ENCODE measurements at places on chromosomes 11 and 22.

- no peak for DNase-seq
Observed at GRCh38 chr11:111460856-111461255, 51.3 kb downstream of the BTG4 start.

DNA sequence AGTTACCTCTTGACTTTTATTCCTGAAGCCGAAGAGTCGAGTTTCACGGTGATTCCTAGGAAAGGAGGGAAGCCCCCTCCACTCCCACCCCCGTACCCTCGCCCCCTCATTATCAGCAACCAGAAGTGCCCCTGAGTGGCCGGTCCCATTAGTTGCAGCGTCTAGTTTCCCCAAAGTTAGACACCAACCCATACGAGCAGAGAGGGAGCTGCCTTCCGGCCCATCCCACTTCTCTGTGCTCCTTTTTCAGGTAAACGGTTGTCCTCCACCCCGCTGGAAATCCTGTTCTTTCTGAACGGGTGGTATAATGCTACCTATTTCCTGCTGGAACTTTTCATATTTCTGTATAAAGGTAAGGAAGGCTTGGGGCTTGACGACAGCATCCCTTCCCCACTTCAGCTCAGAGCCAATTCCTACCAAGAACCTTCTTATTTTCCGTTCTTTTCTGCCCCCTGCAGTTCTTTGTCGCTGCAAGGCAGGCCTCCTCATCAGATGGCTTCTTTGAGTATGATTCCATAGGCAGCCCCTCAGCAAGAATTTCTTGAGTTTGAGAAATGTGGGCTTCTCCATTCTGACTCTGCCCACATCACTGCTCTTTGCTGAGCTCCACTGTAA lies 701 bp downstream of the TMEM216 start:
- DNase-seq = no peak

GRCh38 chr11:68976563-68976962 lies 4.2 kb downstream of the MRGPRD start:
- no peak for DNase-seq

DNA sequence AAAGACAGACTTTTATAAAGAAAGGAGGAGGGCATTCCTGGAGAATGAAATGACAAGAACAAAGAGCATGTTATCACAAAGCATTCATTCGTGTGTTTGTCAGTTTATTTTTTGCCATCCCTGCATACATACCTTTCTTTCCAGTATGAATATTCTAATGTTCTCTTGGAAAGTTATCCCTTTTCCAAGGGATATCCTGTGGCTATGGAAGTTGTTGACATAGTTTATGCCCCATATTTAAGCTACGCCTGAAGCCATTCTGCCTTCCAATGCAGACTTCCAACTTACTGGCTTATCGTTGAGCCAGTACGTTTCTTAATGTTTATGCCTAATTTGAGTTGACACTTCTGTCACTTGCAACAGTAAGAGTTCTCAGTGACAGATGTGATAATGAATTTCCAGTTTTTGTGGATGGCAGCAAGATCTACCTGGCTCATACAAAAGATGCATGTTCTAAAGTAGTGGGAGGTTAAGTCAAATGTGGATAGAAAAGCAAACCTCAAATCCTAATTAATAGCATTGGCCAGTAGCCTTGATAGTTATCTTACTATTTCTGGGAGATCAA lies 133.3 kb upstream of the ANO3 start:
- DNase-seq = no peak

GRCh38 chr22:48943567-48944432 lies 883.9 kb downstream of the BRD1 start:
- DNase-seq = no peak

DNA sequence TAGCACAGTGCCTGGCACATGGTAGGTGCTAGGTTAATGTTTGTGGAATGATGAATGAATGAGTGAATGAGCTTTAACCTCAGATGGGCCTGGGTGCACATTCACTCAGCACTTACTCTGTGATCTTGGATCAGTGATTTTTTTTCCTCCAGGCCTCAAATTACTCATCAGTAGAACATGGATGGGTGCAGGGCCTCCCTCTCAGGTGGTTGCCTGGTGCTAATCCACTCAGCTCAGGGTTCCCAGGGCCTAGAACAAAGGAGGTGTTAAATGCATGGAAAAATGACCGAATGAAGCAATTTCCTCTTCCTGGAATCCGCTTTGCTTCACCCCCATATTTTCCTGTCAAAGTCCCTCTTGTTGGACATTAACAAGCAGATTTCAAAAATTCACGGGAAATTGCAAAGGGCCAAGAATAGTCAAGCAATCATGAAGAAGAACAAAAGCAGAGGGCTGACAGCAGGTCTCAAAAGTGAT lies 93.5 kb downstream of the MYEOV start:
- no peak for DNase-seq

DNA sequence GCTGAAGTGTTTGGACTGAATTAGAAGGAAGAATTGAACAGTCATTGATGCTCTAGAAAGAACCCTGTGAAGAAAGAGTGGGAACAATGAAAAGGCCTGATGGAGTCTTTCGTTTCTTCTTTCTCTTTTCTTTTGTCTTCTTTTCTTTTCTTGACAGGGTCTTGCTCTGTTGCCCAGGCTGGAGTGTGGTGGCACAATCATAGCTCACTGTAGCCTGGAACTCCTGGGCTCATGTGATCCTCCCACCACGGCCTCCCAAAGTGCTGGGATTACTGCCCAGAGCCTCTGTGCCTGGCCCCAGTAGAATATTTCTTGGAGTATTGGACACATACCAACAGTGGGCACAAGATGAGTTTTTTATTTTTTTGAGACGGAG lies 1.1 kb downstream of the FEN1 start:
- no peak for DNase-seq

DNA sequence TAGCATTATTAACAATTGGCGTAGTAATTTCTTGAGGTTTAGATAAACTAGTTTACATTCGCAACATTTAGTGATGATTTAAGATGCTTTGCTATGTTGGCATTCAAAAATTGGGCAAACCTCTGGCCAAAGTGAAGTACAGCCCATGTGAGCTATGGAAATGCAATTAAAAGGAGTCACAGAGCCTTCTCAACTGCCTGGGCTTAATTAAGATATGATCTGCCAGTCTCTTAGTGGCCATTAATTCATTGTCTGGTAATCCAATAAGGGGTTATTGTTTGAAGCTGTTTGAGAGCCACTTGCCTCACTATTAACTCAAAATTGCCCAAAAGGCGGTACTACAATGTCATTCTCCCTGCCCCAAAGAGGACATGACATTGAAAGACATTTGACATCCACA lies 608.9 kb downstream of the NTM start:
- no peak for DNase-seq

DNA sequence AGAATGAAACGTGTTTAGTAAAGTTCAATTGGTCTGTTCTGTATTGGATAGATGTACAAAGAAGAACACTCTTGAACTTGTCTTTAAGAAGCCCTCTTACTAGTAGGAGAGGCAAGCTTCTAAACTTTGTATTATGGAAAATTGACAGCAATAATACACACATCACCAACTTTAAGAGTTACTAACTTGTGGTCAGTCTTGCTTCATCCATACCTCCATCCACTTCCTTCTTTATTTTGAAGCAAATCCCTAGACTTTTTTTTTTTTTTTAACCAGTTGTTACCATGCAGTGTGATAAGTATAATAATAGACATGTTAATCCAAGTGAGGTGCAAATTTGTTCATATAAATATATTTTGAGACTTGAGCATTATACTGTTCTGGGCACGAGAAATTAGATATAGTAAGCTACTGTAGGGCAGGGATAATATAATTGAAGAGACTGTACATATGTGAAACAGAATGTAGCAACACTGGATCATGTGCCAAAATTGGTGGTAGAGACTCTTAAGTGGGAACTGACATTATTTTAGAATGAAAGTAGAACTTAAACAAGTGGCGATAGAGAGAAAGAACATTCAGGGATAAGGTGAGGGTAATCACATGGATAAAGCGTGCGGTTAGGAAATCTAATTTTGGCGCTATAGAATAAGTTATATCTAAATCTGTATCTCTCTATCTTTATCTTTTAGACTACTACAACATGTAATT lies 6.5 kb downstream of the FAR1 start:
- no peak for DNase-seq

- no peak for DNase-seq
Observed at GRCh38 chr22:49303061-49303735, 524.5 kb downstream of the BRD1 start.

- no peak for DNase-seq
Observed at GRCh38 chr11:106228996-106229395, 151.5 kb downstream of the AASDHPPT start.

GRCh38 chr11:60764879-60765278 lies 8.2 kb downstream of the MS4A15 start:
- no peak for DNase-seq

GRCh38 chr11:102437727-102438126 lies 14.8 kb downstream of the TMEM123 start:
- DNase-seq = no peak

GRCh38 chr11:11036848-11037732 lies 179.2 kb upstream of the ZBED5 start:
- peak; percentile 60 for DNase-seq

- DNase-seq = no peak
Observed at GRCh38 chr11:59756845-59757244, 1.7 kb downstream of the STX3 start.

GRCh38 chr11:2366733-2367132 lies 10.4 kb upstream of the CD81 start:
- no peak for DNase-seq

DNA sequence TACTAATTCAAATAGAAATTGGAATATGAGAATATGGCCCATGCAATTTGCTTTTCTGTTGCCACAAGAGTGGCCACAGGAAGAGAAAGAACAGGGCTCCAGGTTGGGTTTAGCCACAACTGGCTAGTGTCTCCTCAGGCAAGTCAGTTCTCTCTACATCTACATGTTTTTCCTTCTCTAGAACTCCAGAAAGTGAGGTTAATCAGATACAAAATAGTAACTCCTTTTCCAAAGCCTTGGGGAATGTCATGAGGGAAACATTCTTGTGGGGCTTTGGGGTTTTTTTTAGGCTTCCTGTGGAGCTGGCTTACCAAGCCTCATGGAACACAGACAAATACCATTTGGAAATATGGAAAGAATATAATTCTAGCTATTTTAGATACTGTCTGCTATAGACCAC lies 161.6 kb downstream of the NAV2 start:
- DNase-seq = no peak

Measured in activated CD4-positive, alpha-beta T cell treated with anti-CD3 and anti-CD28 coated beads, Interleukin-2, amount 10 ng/mL, durations not matched to agents 7 days and 5 days (primary cell).